ENCODE measurements at places on chromosomes 2 and 18. TPM values are rescaled to one million over a fixed set of nuclear protein-coding genes. Genes with fewer than 3 reads are reported as not detected.

The RPIA gene
- total RNA-seq = 17.5 TPM

The C1GALT1C1L gene
- not detected for total RNA-seq

The ANKRD29 gene
- 31.0 TPM for total RNA-seq

The HRH4 gene
- total RNA-seq = not detected

The ANKRD62 gene
- not detected for total RNA-seq

The UGT1A10 gene
- total RNA-seq = not detected

The TMEM169 gene
- not detected for total RNA-seq

The GREB1 gene
- total RNA-seq = 0.62 TPM

The COL4A4 gene
- 0.55 TPM for total RNA-seq

The CFAP53 gene
- total RNA-seq = not detected

The GNAL gene
- 0.23 TPM for total RNA-seq

The PTRHD1 gene
- total RNA-seq = 68.6 TPM

The DNAJC5G gene
- total RNA-seq = not detected

The RAX gene
- total RNA-seq = not detected

The CDK15 gene
- 2.4 TPM for total RNA-seq

The DTNA gene
- 11.6 TPM for total RNA-seq

The CCDC141 gene
- total RNA-seq = 0.40 TPM

The STPG4 gene
- total RNA-seq = not detected

The RAD51AP2 gene
- not detected for total RNA-seq

The DSC2 gene
- total RNA-seq = 4.8 TPM

The CENPA gene
- 42.4 TPM for total RNA-seq

The NAT8 gene
- not detected for total RNA-seq

The LRATD1 gene
- 35.4 TPM for total RNA-seq

The SAG gene
- not detected for total RNA-seq

The LGALSL gene
- total RNA-seq = 12.1 TPM

The EFEMP1 gene
- 59.6 TPM for total RNA-seq

The KCNG2 gene
- not detected for total RNA-seq

The RPS27A gene
- total RNA-seq = 1,096 TPM

The IL36G gene
- total RNA-seq = 0.62 TPM

The ACTR1B gene
- total RNA-seq = 31.1 TPM

The ASXL2 gene
- 11.5 TPM for total RNA-seq

The FARSB gene
- 32.9 TPM for total RNA-seq

Data from PC-3 (cell line).